NCI-H1694 treated with DMSO at 0.1 percent for 48 hours (cell line): ENCODE measurements at places on chromosomes 12 and 14.

DNA sequence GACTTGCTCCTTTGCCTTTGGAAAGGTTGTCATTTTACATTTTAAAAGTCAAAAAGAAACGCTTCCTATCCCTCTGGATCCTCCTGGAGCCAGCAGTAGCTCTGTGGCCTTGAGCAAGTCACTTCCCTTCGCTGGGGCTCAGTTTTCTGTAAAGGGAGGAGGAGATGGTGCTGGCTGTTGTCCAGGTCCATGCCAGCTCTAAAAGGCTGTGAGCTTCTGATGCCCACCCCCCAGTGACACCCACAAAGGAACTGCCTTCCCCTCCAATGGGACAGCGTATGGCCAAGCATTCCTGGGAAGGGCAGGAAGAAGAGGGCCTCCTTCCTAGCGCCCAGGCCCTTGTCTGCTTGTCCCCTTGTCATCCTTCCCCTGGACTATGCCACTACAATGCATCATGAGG lies 81.5 kb downstream of the NTF3 start:
- no peak for DNase-seq

DNA sequence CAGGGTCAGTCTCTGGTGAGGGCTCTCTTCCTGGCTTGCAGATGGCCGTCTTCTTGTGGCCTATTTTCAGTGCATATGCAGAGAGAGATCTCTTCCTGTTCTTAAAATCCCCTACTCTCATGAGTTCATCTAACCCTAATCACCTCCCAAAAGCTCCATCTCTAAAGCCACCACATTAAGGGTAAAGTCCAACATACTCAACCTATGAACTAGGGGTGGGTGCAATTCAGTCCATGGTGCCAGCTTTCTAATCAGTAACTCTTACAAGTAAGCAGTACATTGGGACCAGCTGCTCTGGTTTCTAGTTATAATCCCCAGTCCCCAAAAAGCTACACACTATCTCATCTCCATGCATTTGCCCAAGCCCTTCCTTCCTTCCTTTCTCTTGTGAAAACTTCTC lies 365.1 kb downstream of the MED13L start:
- no peak for DNase-seq

DNA sequence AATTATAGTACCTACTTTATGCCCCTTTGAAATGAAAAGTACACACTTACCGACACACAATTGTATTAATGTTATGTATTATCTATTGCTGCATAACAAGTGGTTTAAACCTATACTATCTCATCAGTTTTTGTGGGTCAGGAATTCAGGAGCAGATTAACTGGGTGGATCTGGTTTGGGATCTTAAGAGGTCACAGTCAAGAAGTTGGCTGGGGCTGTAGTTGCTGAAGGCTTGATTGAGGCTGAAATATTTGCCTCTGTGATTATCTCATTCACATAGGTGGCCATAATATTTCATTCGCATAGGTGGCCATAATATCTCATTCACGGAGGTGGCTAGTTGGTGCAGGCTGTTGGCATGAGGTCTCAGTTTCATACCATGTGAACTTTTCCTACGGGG lies 5.7 kb downstream of the METTL25 start:
- DNase-seq = no peak

- DNase-seq = no peak
Observed at GRCh38 chr12:24102676-24103075, 153.2 kb upstream of the SOX5 start.

GRCh38 chr12:1428671-1429070 lies 165.7 kb downstream of the FBXL14 start:
- no peak for DNase-seq

GRCh38 chr14:69077841-69078240 lies 75.1 kb downstream of the DCAF5 start:
- DNase-seq = no peak

DNA sequence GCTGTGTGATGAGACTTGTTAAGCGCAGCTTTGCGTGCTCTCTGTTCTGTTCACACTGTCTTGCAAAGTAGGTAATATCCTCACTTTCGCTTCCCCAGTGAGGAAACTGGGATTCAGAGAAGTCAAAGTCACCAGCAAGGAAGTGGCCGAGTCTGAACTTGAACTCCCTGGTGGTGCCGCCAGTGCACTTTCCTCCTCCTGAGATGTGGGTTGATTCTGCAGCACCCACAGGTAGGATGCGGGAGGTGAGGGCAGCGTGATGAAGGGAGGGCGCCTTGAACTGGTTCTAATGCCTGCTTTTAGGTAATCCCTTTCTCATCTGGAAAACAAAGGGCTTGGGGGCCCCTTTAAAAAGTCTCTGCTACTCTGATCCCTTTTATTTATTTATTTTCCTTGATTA lies 54.9 kb upstream of the IGF1 start:
- DNase-seq = no peak

DNA sequence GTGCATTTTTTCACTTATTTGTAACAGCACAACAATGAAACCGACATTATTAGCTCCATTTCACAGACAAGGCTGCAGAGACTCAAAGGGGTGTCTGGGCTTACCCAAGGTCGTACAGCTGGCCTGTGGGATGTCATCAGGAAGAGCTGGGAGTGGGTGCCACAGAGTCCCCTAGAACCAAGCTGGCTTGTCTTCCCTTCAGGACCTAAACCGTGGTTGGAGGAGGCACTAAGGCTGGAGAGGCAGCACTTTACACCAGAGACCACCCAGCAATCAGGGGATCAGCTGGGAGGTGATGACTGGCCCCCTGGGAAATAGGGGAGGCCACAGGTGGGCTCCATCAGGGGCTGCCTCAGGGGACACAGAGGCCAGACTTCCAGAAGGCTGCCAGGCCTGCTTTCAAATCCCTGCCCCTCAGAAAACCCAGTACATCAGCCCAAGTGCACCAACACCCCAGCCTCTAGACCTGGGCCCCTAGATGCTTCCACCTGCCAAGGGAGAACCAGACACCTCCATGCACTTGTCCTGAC lies 28.3 kb downstream of the DIO3 start:
- DNase-seq = no peak

GRCh38 chr12:132083614-132083940 lies 60.5 kb downstream of the DDX51 start:
- no peak for DNase-seq

DNA sequence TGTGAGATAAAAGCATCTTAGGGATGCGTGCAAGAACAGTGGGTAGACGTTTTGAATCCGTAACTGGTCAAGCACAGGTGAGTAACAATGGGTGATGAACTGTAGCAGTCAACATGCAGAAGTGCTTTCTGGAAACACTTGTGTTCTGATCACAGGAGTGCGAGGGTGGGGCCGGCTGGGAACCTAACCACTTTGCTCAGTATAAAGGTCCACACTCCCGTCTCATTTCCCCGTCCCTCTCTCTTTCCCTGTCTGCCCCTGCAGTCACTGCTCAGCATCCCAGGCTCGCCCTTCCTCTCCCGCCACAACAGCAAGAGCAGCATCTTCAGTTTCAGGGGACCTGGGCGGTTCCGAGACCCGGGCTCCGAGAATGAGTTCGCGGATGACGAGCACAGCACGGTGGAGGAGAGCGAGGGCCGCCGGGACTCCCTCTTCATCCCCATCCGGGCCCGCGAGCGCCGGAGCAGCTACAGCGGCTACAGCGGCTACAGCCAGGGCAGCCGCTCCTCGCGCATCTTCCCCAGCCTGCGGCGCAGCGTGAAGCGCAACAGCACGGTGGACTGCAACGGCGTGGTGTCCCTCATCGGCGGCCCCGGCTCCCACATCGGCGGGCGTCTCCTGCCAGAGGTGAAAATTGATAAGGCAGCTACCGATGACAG lies 127.1 kb downstream of the FIGNL2 start:
- DNase-seq = no peak

GRCh38 chr12:104998423-104999346 lies 12.6 kb downstream of the NOPCHAP1 start:
- no peak for DNase-seq

GRCh38 chr14:64123241-64123822 lies 170.8 kb downstream of the ESR2 start:
- no peak for DNase-seq

DNA sequence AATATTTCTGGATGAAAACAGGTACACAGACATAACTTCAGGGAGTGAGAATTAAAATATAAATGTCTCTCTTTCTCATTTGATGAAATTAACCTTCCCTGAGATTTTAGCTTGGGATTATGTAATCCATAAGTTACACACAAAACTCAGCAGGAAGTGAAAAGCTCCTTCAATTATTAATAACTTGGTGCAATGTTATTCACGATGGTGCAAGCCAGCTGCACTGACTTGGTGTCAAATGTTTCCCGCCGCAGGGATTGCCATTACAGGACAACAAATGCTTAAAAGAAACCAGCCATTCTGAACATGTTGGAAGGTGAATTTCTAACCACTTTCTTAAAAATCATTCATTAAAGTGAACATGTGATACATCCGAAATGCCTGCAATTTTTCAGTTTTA lies 250.4 kb downstream of the FOXN3 start:
- no peak for DNase-seq

- no peak for DNase-seq
Observed at GRCh38 chr12:117034701-117035151, 64.5 kb downstream of the TESC start.

- DNase-seq = no peak
Observed at GRCh38 chr12:52279422-52280318, 5.2 kb downstream of the KRT86 start.

DNA sequence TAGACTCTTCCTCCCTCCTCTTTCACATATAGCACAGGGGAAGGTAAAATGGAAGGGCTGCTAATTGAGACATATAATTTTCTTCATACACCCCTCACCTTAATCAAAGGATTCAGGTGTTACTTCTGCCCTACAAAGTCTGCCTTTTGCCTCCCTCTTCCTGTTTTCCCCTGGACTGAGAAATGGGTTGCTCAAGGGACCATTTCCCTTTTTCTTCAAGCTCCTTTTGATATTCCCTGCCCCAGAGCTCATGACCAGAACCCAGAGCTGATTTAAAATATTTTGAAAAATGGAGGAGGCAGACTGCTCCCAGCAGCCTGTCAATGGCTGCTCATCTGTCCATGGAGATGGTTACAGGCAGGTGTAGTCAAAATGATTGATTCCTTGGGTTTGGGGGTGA lies 6.3 kb upstream of the PIP4K2C start:
- no peak for DNase-seq

DNA sequence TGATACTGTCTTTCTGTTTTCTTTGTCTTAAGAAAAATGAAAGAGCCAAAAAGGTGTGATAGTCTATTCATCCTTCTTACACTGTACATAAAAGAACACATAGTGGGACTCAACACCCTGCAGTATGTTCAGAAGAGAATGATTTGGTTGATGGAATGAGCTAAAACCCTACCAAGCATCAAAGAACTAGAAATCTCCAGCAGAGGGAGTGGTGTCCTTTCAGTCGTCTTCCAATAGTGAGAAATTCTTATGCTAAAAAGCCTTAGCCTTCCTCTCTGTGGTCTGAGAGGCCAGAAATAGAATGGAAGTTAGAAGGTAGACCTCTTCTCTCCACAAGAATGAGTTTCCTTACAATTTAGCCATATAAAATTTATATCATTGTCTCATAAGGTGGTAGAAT lies 393.4 kb upstream of the SEL1L start:
- DNase-seq = peak; percentile 24

DNA sequence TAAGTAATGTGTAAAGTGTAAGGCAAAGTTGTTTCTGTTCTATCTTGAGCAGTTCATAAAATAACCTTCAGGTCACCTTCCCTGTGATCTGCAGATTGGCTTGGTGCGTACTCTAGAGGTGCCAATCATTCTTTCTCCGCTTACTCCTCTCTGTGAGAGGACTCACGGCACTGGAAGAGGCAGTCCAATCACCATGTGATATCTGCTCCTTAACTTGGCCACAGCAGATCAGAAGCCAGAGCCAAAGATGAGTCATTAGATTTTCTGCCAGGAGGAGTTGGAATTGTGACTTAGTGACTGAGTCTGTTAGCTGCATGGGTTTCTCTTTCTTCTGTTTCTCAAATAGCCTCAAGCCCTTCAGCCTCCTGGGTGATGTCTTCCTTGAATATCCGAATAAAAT lies 165.5 kb downstream of the SLC41A2 start:
- no peak for DNase-seq

DNA sequence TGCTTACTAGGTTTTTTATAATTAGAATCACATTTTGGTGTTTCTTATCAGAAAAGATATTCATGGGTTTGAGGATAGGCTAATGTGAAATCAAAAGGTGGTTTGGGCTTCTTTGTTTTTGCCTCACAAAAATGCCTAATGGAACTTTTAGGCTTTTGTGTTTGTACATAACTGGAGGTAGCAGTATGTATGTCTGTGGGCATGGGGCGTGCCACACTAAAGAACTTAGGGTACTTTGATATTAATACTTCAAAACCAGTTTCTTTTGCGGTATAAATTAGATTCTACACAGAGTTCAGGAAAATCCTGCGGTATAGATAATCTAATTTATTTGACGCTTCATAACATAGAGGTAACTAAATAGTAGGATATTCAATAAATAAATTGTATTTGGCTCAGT lies 1.9 kb downstream of the ETV6 start:
- DNase-seq = no peak

- no peak for DNase-seq
Observed at GRCh38 chr12:1779783-1780182, 40.6 kb upstream of the LRTM2 start.

- no peak for DNase-seq
Observed at GRCh38 chr12:42552822-42553221, 36.7 kb downstream of the PRICKLE1 start.

- peak; percentile 83 for DNase-seq
Observed at GRCh38 chr12:14185427-14186192, 179.9 kb upstream of the ATF7IP start.

- no peak for DNase-seq
Observed at GRCh38 chr12:125882141-125882540, 816.9 kb downstream of the AACS start.

DNA sequence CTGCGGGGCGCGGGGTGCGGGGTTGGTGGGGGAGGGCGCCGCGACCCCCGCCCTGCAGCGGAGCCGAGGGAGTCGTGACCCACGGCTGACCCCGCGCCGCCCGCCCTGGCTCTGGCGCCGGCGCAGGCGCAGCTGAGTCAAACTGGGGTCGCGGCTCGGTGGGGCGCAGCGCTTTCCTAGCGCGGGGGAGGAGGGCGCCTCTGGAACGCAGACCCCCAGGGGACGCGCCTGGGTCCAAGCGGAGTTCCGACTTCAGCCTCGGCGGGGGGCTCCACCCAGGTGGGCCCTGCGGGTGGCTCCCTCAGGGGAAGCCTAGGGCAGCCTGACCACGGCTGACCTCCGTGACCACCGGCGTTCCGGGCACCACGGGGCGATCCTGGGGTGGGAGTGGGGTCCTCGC lies 467 bp upstream of the ANHX start:
- no peak for DNase-seq

DNA sequence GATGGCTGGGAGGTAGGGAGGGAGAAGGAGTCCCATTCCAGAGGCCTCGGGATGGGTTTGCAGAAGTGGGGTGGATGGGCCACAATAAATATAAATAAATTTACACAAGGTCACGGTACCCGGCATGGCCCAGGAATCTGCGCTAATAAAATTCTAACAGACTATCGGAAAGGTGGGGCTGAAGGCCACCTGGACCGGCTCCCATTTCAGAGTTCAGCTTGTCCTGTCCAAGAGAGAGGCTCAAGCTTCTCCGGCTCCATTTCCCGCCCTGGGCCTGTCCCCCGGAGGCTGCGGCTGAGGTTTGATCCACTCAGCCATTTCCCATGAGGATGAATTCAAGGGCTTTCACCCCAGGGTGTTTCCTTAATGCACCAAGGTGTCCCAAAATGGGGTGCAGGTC lies 30.2 kb downstream of the FOXN4 start:
- DNase-seq = no peak
